Neural progenitor cell (in vitro differentiated cells): ENCODE measurements at places on chromosomes 7 and 10.

DNA sequence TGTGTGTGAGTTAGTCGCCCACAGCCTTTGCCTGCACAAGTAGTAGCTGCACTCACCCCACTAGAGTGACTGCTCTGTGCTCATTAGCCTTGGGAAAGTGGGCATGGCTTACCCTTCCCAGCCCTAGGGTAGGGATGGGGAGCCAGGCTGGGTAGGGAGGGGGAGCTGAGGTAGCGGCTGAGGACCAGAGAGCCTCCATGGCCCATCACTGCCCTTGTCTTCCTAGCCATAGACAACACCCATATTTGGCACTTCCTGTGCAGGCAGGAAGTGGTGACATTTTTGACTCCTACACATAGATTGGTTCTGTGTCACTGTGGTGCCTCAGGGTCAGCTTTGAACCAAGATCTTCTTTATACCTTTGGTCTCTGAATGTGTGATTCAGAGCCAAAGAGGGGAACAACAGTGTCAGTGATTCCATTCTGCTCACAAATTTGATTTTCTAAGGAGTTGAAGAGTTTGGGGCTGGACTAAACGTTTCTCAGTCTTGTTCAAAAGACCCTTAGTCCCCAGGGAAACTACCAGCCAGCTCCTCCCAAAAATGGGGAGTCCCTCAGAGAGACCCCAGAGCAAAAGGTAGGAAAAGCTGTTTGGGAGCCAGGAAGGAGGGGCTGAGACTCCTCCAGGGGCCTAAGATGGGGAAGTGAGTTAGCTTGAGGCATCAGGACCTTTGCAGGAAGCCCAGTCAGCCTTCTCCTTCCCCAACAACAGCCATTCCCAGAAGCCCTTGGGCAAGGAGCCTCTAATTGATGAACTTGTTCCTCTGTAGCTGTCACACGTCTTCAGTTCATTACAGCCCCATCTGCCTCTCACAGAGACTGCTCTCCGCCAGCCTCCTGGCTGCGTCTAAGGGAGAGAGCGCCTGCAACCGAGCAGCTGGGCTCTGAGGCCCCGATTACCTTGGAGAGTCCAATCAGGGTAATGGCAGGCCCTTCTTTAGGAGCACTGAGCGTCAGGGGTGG lies 135.0 kb downstream of the CDH23 start:
- no peak overlapping the region for H3K27ac ChIP-seq
- no peaks in the 10 kb centered on the region for H3K27me3 ChIP-seq
- H3K4me3 ChIP-seq, result no peak overlapping the region
- H3K36me3 ChIP-seq, result no peaks in the 10 kb centered on the region

DNA sequence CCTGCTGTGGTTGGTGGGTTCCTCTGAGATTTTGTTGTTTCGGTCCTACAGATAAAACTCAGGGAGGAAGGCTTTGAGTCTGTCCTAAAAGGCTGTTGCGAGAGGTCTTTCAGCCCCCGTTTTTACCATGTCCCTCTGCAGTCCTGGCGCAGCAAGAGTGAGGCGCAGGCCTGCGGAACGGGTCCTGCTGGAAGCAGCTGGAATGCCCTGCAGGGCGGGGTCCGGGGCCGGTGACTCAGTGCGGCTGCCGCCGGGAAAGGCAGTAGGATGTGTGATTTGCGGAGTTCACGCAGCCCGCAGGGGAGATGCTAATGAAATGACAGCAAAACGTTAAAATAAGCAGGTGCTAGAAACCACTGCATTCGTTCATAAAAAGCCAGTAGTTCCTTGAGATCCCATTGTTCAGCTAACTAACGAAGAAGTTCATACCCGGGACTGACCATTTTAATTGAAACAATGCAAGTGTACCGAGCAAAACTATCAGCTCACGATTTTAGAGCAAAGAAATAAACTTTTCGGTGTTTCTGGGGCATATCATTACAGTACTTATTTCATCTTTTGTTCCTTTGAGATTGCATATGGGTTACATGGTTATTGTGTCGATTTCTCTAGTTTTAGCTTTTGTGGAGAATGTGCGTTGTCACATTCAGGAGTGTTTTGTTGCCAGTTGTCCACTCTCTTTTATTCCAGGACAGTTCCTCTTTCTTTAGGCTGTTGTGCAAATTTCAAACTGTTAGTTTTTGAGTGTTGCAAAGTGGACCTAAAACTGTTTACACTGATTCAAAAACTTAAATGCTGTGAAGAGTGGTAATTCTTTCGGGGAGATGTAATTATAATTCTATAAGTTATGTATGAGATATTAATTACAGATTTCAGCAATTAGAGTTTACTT lies 783 bp downstream of the ANLN start:
- peaks cover 24% of the 10 kb centered on the region for H3K4me1 ChIP-seq
- peak overlapping the region; percentile 83 for H3K4me3 ChIP-seq
- peak; percentile 92 for DNase-seq
- no peaks in the 10 kb centered on the region for H3K27me3 ChIP-seq

- DNase-seq, result peak; percentile 89
- no peak overlapping the region for H3K4me3 ChIP-seq
- H3K27ac ChIP-seq, result no peak overlapping the region
These were observed 23.9 kb upstream of the SEPHS1 start for GRCh38 chr10:13371897-13372470.

GRCh38 chr10:110629680-110630191 lies 14.4 kb upstream of the RBM20 start:
- H3K27me3 ChIP-seq, result no peaks in the 10 kb centered on the region
- H3K27ac ChIP-seq, result no peak overlapping the region
- DNase-seq, result no peak
- H3K4me1 ChIP-seq, result peaks cover 6% of the 10 kb centered on the region

- no peak for DNase-seq
- no peaks in the 10 kb centered on the region for H3K27me3 ChIP-seq
- H3K27ac ChIP-seq, result no peak overlapping the region
These were observed 313.0 kb upstream of the AOAH start for GRCh38 chr7:37037286-37037685.
